ENCODE measurements at places on chromosomes 3 and 15. TPM values are rescaled to one million over a fixed set of nuclear protein-coding genes. Genes with fewer than 3 reads are reported as not detected.

DNA sequence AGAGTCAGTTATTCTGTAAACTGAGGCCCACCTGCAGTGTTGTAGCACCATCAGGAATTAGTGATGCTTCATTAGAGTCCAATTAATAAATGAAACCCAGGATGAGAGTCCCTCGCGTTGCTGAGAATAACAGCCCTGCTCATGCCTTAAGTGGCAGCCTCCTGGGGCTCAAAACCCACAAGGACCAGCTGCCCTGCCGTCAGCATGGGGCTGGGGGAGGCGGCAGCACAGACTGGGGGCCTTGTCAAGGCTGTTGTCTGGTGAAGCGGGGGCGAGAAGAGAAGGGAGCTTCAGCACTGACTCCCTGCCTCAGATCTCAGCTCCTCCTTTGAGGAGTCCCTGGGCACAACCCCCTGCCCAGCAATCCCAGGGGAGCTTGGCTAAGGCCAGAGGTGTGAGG lies 21.0 kb downstream of the CCDC33 start:
- no peak for DNase-seq

- DNase-seq, result no peak
Observed at GRCh38 chr3:187296058-187296457, 4.5 kb upstream of the MASP1 start.

DNA sequence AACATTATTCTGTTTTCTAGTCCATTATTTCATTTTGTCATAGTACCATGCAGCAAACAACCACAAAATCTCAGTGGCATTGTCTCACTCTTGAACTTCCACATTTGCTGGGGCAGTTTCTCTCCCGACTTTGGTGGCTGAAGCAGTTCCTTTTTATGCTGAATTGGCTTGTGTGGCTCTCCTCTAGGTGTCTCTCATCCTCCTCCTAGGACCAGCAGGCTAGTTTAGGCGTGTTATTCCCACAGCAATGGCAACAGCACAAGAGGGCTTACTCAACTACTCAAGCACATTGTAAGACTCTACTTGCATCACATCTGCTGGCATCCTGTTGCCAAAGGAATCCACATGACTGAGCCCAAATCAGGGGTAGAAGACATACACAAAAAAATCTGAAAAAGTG lies 201.8 kb upstream of the KCNH8 start:
- DNase-seq, result no peak

- DNase-seq, result no peak
Observed at GRCh38 chr15:101578443-101578894, 73.7 kb downstream of the TM2D3 start.

DNA sequence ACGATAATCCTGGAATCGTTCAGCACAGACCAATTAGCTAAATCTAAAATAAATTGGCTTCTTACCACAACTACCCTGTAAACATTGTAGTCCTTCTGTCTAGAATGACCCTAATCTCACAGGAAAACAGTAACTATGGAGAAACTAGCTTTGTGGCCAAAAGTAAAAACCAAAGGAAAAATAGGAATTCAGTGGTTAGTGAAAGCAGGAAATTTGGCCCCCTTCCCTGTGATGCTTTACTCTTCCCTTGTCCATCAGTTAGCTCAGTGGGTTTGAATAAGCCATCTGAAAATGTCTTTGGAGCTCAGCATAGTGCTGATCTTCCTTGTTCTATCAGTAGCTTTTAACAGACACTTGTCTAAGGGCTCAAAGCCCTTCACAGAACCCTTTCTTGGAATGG lies 1.6 kb downstream of the NMD3 start:
- no peak for DNase-seq

DNA sequence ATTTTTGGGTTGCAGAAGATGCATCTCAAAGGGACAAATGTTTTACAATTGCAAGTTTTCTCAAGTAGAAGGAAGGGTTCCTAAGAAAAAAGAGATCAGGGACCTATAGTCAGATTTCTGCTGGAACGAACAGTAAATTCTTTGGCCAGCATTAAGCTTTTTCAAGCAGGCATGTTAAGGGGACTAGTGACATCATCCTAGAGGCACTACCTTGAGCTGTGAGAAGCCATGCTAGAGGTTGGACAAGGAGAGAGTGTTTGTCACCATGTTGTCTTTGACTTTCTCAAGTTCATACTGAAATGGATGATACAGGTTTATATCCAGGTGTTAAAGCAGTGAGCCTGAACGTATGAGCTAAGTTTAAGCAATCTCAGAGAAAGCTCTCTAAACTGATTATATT lies 85.2 kb upstream of the WDR72 start:
- no peak for DNase-seq

DNA sequence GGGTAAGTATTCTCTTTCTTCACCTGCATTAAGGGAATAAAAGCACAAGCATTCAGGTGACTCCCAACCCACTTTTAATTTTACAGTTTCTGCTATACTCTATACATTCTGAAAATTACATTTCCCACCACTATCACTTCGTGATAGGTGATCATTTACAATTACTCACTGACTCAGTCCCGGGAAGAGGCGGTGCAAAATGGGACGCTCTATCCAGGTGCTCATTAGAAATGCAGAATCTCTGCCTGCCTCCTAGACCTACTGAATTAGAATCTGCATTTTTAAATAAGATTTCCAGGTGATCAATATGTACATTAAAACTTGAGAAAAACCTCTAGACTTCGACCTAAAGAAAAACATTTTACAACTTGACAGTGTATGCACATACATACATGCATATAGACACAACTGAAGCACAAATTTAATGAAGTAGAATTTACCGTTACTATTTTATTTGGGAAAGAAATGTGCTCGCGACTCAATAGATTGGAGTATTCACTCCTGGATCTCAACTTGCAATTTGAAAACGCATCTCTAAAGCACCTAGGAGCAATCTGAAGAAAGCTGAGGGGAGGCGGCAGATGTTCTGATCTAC lies 598 bp upstream of the TGFBR2 start:
- no peak for DNase-seq

- no peak for DNase-seq
Observed at GRCh38 chr3:187296911-187297310, 5.4 kb upstream of the MASP1 start.

GRCh38 chr3:48402281-48402732 lies 27.6 kb downstream of the PLXNB1 start:
- DNase-seq, result no peak

GRCh38 chr15:45205192-45205591 lies 17.4 kb upstream of the SHF start:
- DNase-seq, result peak; percentile 73

DNA sequence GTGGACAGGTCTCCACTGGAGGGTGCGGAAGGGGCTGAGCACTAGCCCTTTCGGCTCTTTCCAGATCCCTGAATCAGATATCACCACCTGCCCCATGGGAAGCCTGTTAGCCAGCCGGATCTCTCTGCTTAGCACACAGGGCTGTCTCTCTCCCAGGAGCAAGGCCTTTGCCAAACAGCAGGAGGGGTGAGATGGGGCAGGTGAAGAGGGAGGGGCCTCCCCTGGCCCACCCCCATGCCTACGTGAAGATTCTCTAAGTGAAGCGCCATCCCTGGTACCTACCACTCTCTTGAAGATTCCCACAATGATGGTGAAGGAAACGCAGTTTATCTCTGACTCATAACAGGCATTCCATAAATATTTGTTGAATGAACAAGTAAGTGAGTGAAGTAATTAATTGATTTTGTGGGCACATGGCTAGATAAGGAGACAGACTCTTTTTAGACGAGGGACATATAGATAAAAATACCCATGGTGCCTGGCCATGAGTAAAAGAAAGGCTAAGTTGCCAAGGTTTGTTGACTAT lies 19.6 kb upstream of the HCN4 start:
- DNase-seq, result no peak

- no peak for DNase-seq
Observed at GRCh38 chr3:160860346-160860745, 104.3 kb downstream of the PPM1L start.

DNA sequence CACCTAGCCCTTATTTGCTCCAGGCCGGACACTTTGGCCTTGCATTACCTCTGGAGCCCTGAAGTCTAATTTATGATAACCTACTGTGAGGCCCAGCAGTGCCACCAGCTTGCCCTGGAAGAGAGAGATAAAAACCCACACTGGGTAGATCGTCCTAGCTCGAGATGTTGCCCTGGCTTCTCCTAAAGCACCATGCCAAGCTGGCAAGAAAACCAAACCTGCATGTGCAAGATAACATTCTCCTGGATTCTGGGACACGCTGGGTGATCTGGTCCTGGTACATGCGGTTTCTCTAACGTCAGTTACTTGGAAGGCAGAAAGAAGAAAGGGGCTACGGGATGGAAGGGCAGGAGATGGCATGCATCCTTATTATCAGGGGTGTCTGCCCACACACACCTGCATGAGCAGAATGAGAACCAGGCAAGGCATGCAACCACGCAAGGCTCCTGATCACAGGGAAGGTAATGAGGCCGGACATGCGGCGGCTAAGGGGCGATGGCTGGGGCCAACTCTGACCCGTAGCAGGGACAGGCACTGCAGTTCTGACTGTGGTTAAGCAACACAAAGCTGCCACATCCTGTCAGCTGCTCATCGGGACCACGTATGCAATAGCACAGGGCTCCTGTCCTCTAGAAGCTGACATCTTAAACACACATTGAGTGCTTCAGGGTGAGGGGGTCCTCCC lies 73.0 kb downstream of the OXNAD1 start:
- DNase-seq, result peak; percentile 76

- no peak for DNase-seq
Observed at GRCh38 chr3:173586166-173586565, 188.6 kb downstream of the NLGN1 start.

DNA sequence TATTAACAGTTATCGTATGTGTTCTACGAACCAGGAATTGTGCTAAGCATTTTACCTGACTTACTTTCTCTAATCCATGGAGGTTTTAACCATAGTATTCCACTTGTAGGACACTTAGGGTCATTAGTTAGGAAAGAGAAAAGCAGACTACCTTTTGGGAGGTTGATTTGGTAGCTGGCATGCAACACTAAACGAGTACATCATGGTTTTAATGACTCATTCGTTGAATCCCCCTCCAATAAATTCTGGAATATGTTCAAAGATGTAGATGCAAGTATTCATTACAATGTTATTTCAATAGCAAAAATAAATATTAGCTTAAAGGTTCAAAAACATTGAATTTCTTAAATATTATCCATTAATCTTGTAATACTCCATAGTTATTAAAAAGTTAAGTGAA lies 162.5 kb downstream of the FMN1 start:
- DNase-seq, result no peak

GRCh38 chr3:37481982-37482381 lies 307.6 kb upstream of the LRRFIP2 start:
- no peak for DNase-seq

DNA sequence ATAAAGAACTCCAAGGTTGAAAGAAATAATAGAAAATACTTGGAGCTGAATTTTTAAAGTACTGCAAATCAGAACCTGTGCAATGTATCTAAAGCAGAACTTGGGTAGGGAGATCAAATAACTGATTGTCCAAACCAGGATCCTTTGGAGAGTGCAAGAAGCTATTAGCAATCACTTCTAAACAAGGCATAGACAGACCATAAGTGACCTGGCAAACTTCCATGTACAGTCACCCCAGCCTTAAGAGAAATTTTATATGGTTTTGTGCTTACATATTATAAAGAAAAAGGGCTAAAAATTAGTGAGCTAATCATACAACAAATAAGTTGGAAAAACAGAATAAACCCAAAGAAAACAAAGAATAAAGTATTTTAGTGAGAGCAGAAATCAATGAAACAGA lies 35.2 kb downstream of the ETV5 start:
- DNase-seq, result no peak

DNA sequence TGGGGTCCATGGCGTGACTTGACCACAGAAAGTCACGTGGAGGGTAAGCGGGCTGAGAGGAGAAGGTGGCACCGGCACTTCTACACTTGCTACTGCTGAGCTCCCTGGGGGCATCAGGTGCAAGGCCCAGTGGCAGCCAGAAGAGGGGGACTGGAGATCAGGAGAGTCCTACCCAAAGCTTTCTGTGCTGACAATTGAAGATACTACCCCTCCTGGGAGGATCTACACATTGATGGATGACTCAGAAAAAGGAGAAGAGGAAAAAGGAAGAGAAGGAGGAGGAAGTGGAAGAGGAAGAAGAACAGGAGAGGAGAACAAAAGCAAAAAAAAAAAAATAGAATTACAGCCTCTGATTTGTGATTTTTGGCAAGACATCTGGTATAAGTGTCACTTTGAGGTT lies 41.2 kb downstream of the MYO5C start:
- no peak for DNase-seq

DNA sequence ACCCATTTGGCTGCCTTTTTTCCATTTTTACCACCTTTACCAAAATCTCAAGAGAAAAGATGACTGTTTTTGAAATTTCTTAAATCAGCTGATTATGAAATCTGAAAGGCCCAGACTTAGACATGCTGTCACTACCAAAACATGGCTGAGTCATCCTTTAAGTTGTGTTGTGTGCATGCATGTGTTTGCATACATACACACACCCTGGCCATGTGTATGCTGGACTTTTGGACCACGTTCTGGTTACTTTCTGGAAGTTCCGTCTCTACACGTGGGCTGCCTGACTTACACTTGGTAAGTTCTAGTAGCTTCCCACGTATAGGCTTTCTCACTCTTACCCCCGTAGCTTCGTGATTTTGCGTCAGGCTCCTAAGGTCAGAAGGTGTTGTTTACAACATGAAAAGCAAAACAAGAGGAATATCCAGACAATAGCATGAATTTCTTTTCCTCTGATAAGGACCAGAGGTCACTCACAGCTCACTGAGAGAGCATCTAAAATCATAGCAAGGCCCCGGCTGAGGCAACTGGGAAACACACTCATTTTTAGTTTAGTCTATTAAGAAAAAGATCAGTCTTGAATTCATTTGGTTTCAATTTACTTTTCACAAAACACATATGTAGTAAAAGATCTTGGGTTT lies 62.4 kb downstream of the COL8A1 start:
- no peak for DNase-seq

GRCh38 chr3:4292301-4292700 lies 10.9 kb upstream of the SETMAR start:
- DNase-seq, result no peak

DNA sequence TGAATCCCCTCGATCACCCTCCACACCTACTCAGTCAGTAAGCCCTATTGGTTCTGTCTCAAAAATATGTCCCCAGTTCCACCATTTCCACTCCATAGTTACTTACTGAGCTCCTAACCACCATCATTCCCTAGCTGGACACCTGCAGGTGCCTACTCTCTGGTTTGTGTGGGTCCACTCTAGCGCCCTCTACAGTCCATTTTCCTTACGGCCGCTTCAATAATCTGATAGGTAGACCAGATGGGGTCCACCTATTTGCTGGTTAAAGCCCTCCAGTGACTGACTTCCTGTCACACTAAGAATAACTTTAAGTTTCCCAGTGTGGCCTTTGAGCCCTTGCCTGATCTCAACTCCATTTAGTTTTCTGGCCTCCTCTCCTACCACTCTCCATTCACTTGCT lies 5.0 kb downstream of the GXYLT2 start:
- no peak for DNase-seq

HHLA2 gene
- 9.5 TPM for total RNA-seq

WDR93 gene
- total RNA-seq, result not detected

TADA3 gene
- total RNA-seq, result 88.3 TPM

EPHB1 gene
- 1.2 TPM for total RNA-seq

P2RY14 gene
- total RNA-seq, result 1.2 TPM

ISL2 gene
- 3.7 TPM for total RNA-seq

ITPKA gene
- total RNA-seq, result 0.30 TPM

MESP2 gene
- total RNA-seq, result not detected

MKRN3 gene
- 5.0 TPM for total RNA-seq

SAMMSON gene
- not detected for total RNA-seq

SLC9C1 gene
- not detected for total RNA-seq

Measured in activated CD4-positive, alpha-beta memory T cell treated with anti-CD3 and anti-CD28 coated beads, Interleukin-2, amount 10 ng/mL, durations not matched to agents 7 days and 5 days (primary cell).